Endothelial cell (in vitro differentiated cells): ENCODE measurements at places on chromosomes 11 and 22. TPM values are rescaled to one million over a fixed set of nuclear protein-coding genes. Genes with fewer than 3 reads are reported as not detected.

The TCN2 gene
- total RNA-seq = 59.5 TPM

- H3K4me3 ChIP-seq = no peak overlapping the region
- H3K27me3 ChIP-seq = peaks cover 14% of the 10 kb centered on the region
- peaks cover 5% of the 10 kb centered on the region for H3K36me3 ChIP-seq
- DNase-seq = no peak
- H3K27ac ChIP-seq = no peak overlapping the region
- H3K4me1 ChIP-seq = peaks cover 8% of the 10 kb centered on the region
These were observed 8.1 kb downstream of the MACROD1 start for GRCh38 chr11:64157631-64158394.

DNA sequence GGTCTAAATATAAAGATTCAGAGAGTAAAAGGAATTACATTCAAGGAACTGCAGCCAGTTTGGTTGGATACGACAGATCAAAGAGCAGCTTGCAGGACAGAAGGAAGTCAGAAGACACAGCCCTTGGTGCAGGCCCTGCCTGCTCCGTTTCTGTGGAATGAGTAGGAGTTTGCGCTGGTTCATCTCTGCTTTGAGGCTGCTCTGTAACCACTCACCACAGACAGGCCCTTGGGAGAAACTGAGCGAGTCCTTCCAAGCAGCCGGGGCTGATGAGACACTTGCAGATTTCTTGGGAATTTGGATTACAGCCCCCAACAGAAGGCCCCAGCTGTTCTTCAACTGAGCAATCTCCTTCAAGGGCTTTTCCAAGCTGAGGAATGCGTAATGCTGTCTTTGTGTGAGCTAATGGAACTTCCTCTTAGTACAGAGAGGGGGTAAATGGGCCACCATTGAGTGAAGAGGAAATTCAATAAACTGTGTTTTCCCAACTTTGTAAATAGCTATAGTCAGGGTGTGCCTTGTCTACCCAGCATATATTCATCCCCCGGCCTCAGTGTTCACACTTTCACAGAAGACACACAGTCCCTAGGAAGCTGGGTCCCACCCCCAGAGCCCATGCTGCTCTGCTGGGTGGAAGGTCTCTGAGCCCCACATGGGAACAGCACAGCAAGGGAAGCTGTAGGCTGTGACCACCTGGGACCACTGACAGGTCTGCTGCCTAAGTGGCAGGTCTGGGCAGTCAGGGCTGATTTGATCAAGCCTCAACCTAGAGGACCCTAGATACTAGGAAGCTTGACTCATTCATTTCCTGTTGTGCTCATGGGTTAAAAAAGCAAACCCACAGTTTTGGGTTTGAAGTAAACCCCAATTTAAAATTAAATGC lies 16.6 kb downstream of the IL10RA start:
- no peak overlapping the region for H3K27ac ChIP-seq
- H3K4me1 ChIP-seq = peaks cover 11% of the 10 kb centered on the region
- H3K4me3 ChIP-seq = no peak overlapping the region
- H3K27me3 ChIP-seq = peaks cover 5% of the 10 kb centered on the region
- DNase-seq = no peak

The OR56A1 gene
- total RNA-seq = 0.03 TPM

GRCh38 chr22:29658176-29658575 lies 54.7 kb downstream of the NF2 start:
- H3K4me1 ChIP-seq = peaks cover 8% of the 10 kb centered on the region
- H3K4me3 ChIP-seq = peak overlapping the region; percentile 60
- H3K36me3 ChIP-seq = peaks cover 6% of the 10 kb centered on the region
- no peak overlapping the region for H3K27ac ChIP-seq
- no peak for DNase-seq
- no peaks in the 10 kb centered on the region for H3K27me3 ChIP-seq

The KLHL35 gene
- 2.8 TPM for total RNA-seq

DNA sequence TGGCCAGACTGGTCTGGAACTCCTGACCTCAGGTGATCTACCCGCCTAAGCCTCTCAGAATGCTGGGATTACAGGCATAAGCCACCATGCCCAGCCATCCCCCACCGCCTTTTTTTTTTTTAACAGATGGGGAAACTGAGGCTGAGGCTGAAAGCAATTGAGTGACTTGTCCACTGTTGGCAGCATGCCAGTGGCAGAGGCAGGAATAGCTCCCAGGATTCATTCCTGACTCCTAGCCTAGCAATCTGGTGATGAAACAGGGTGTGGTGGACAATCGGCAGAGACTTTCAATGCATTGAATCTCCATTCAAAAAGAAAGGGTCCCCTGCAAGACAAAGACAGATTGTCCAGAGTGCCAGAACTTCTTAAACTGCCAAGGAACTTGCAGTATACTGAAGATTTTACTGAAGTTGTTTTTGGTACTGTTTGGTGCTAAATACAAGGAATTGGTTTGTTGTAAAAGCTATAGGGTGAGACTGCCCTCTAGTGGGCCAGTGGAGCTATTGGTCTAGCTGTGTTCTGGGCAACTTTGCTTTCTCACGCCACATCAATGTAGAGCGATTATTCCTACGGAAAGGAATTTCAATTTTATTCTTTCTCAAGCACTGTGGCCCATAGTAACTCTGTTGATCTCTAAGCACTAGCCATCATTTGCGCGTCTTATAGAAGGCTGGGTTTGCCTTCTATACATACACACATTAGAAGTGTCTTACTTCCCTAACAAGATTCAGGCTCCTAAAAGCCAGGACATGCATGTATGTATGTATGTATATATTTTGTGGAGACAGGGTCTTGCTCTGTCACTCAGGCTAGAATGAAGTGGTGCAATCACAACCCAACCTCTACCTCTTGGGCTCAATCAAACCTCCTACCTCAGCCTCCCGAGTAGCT lies 21.0 kb downstream of the C22orf31 start:
- peak; percentile 67 for DNase-seq
- H3K4me3 ChIP-seq = no peak overlapping the region
- H3K4me1 ChIP-seq = peaks cover 11% of the 10 kb centered on the region
- H3K27ac ChIP-seq = no peak overlapping the region
- H3K36me3 ChIP-seq = no peaks in the 10 kb centered on the region
